ENCODE measurements at places on chromosomes 7 and 10.

DNA sequence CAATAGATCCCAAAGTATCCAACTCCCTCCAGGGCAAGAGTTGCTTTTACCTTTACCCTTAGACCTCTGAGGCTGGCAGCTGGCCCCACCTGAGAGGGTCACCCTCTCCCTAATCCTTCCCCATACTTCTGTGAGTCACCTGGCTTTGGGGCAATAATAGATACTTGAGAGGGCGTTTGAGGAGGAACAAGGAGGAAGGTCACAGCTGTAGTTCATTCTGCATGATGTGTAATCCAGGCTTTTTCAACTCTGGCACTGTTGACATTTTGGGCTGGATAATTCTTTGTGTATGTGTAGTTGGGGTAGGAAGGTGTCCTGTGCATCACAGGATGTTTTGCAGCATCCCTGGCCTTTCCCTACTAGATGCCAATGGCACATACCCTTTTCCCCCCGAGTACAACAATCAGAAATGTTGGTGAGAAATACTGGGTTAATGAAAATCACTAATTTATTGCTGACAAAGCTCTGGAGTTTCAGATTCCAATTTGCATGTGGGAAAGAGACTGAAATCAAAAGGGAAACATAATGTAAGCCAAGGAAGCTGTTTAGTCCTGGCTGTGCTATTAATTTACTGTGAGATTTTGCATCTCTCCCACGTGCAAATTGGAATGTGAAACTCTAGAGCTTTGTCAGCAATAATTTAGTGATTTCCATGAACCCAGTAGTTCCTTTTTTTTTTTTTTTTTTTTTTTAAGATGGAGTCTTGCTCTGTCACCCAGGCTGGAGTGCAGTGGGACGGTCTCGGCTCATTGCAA, 3.6 kb downstream of the BLVRA start:
- no peaks in the 10 kb centered on the region for H3K36me3 ChIP-seq
- H3K4me1 ChIP-seq: peaks cover 11% of the 10 kb centered on the region
- no peak overlapping the region for H3K4me3 ChIP-seq

GRCh38 chr7:143992670-143993069, 7.5 kb upstream of the OR6B1 start:
- no peaks in the 10 kb centered on the region for H3K27me3 ChIP-seq
- no peaks in the 10 kb centered on the region for H3K36me3 ChIP-seq

- H3K27ac ChIP-seq: no peak overlapping the region
- no peaks in the 10 kb centered on the region for H3K4me1 ChIP-seq
- DNase-seq: peak; percentile 44
- H3K36me3 ChIP-seq: no peaks in the 10 kb centered on the region
Measured at GRCh38 chr7:90345595-90346335, 751 bp upstream of the GTPBP10 start.

GRCh38 chr10:60182691-60183090, 207.0 kb downstream of the ANK3 start:
- no peaks in the 10 kb centered on the region for H3K27me3 ChIP-seq
- no peak for DNase-seq
- no peaks in the 10 kb centered on the region for H3K36me3 ChIP-seq
- no peak overlapping the region for H3K27ac ChIP-seq

GRCh38 chr10:79181698-79182521, 113.1 kb downstream of the ZMIZ1 start:
- H3K27me3 ChIP-seq: no peaks in the 10 kb centered on the region
- peaks cover 63% of the 10 kb centered on the region for H3K4me1 ChIP-seq
- H3K4me3 ChIP-seq: no peak overlapping the region
- no peaks in the 10 kb centered on the region for H3K36me3 ChIP-seq
- DNase-seq: peak; percentile 39

- H3K27ac ChIP-seq: no peak overlapping the region
- no peak for DNase-seq
- peaks cover 3% of the 10 kb centered on the region for H3K4me1 ChIP-seq
- H3K4me3 ChIP-seq: no peak overlapping the region
Measured at GRCh38 chr7:128876586-128876977, 13.9 kb downstream of the ATP6V1F start.

- H3K27ac ChIP-seq: no peak overlapping the region
- peaks cover 15% of the 10 kb centered on the region for H3K4me1 ChIP-seq
- peak; percentile 40 for DNase-seq
- no peaks in the 10 kb centered on the region for H3K36me3 ChIP-seq
- H3K27me3 ChIP-seq: peaks cover 100% of the 10 kb centered on the region
- no peak overlapping the region for H3K4me3 ChIP-seq
Measured at GRCh38 chr10:26221541-26221940, 5.0 kb downstream of the GAD2 start.

DNA sequence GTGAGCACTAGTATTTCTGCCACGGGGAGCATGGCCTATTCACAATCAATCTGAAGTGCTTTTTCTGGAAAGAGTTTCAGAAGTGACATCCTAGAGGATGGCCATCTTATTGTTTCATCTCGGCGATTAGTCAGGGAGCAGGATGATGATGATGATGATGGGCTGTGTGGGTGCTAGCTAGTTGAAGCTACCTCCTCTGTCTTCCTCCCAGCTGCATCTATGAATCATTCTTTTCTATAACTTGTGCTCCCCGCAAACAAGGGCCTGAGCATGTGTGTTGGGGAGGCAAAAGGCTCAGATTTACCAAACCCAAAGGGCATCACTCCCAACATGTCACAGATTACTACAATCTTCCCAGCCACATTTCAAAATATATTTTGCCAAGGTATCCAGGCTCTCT, 118.7 kb upstream of the LAMB4 start:
- peaks cover 32% of the 10 kb centered on the region for H3K4me1 ChIP-seq
- no peak overlapping the region for H3K4me3 ChIP-seq
- peaks cover 1% of the 10 kb centered on the region for H3K36me3 ChIP-seq

GRCh38 chr7:129748356-129749109, 137.0 kb downstream of the NRF1 start:
- H3K27me3 ChIP-seq: no peaks in the 10 kb centered on the region
- H3K36me3 ChIP-seq: no peaks in the 10 kb centered on the region
- H3K27ac ChIP-seq: no peak overlapping the region
- DNase-seq: no peak
- no peak overlapping the region for H3K4me3 ChIP-seq

GRCh38 chr10:72759584-72759983, 67.6 kb downstream of the MCU start:
- no peaks in the 10 kb centered on the region for H3K36me3 ChIP-seq
- peak overlapping the region; percentile 40 for H3K27ac ChIP-seq
- peaks cover 35% of the 10 kb centered on the region for H3K4me1 ChIP-seq
- no peak for DNase-seq
- no peak overlapping the region for H3K4me3 ChIP-seq

DNA sequence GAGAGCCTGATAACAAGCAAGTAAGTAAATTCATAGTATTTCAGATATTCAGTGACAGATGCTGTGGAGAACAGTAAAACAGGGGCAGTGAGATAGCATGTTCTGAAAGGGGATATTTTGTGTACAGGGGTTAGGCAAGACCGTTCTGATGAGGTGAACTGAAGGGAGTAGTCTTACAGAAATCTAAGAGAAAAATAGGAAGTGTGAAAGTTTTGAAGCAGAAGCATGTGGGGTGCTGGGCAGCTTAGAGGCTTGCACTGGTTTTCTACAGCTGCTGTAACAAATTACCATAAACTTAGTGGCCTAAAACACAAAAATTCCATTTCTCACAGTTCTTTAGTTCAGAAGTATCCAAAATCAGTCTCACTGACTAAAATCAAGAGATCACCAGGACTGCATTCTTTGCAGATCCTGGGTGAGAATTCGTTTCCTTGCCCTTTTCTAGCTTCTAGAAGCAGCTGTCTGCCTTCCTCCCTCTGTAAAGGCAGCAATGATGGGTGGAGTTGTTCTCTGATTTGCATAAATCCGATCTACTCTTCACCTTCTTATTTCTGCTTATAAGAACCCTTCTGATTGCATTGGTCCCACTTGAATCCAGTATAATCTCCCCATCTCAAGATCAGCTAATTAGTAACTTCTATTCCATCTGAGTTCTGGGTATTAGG, 7.5 kb upstream of the KLF14 start:
- no peaks in the 10 kb centered on the region for H3K36me3 ChIP-seq
- DNase-seq: no peak
- peaks cover 4% of the 10 kb centered on the region for H3K4me1 ChIP-seq
- H3K27me3 ChIP-seq: peaks cover 84% of the 10 kb centered on the region
- H3K27ac ChIP-seq: no peak overlapping the region

DNA sequence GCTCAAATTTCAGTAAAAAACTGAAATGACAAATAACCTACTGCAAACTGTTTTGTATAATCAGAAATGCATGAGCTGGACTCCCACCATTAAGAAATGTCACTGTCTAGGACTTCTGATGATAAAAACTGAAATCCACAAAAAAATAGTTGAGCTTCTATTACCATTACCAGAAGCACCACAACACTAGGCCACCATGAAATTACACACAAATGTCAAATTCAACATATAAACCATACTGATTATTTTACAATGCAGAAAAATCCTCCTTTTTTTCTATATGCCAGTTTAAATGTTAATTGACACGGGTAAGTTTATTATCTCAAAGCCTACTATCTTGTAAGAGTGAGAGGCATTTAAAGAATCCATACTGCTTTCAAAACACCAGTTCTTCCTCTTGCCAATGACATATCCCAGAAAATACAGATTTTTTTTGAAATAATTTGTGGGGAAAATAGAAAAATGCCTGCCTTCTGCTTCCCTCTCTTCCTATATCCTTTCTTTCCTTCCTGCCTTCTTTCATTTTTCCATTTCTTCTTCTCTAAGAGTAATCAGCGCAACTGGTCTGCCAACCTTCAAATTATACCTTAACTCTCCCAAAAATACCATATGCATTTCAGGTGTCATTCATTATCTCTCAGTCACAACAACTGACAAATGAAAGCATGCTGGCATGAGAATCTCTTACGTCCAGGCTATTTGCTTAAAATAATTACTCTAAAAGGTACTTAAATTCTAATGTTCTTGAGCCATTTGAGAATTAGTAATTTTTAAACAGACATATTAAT, 12.3 kb downstream of the PDK4 start:
- H3K4me1 ChIP-seq: no peaks in the 10 kb centered on the region
- no peaks in the 10 kb centered on the region for H3K27me3 ChIP-seq
- no peak overlapping the region for H3K27ac ChIP-seq
- H3K4me3 ChIP-seq: no peak overlapping the region
- no peak for DNase-seq
